ENCODE measurements at places on chromosomes 11 and 22. TPM values are rescaled to one million over a fixed set of nuclear protein-coding genes. Genes with fewer than 3 reads are reported as not detected.

GRIA4 gene
- total RNA-seq: not detected

KDM4E gene
- total RNA-seq: not detected

MS4A8 gene
- not detected for total RNA-seq

CHRM1 gene
- total RNA-seq: not detected

UPK2 gene
- not detected for total RNA-seq

IGSF9B gene
- total RNA-seq: not detected

RASL10A gene
- total RNA-seq: not detected

MAP6 gene
- total RNA-seq: not detected

UPK3A gene
- not detected for total RNA-seq

- H3K27me3 ChIP-seq: no peaks in the 10 kb centered on the region
- no peaks in the 10 kb centered on the region for H3K36me3 ChIP-seq
- no peak overlapping the region for H3K27ac ChIP-seq
- no peaks in the 10 kb centered on the region for H3K4me1 ChIP-seq
Measured at GRCh38 chr22:16989915-16990314, 18.1 kb downstream of the GAB4 start.

GRCh38 chr11:57087991-57088390 is 93.8 kb upstream of the LRRC55 start:
- no peaks in the 10 kb centered on the region for H3K4me1 ChIP-seq
- no peak overlapping the region for H3K27ac ChIP-seq
- H3K27me3 ChIP-seq: no peaks in the 10 kb centered on the region
- DNase-seq: no peak
- no peaks in the 10 kb centered on the region for H3K36me3 ChIP-seq
- no peak overlapping the region for H3K4me3 ChIP-seq

DNA sequence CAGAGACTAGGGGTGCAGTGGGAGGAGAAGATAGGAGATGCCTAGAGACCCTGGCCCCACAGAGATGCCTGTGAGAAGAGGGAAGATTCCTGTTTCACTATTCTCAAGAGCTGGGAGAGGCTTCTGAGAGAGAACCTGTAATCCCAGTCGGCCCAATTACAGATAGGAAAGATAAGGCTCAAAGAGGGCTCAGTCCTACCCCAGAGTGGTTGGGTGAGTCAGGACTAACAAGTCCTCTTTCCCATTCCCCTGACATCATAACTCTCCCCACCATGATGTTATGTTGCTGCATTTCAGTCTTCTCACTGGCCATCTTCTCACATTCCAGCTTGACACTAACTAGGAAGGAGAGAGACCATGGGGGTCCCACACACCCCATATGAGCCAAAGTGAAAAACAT is 17.9 kb downstream of the ARHGEF12 start:
- H3K27ac ChIP-seq: no peak overlapping the region
- H3K4me1 ChIP-seq: no peaks in the 10 kb centered on the region
- H3K36me3 ChIP-seq: no peaks in the 10 kb centered on the region
- H3K4me3 ChIP-seq: no peak overlapping the region

DNA sequence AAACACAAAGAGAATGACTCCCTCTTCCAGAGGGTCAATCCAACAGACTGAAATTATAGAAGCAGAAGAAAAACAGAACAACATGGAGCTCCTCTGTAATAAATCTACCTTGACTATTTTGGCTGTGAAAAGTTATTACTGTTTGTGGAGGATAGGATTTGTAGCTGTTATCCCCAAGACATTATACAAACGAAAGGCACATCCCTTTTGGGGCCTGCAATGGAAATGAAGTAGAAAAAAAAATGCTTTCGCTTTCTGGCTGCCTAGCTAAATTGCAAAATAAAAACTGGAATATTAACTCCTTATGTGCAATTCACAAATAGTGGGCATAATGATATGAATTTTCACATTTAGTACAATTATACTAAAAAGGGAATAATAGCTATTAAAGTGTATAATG is 123.8 kb upstream of the CCDC179 start:
- no peaks in the 10 kb centered on the region for H3K36me3 ChIP-seq
- no peaks in the 10 kb centered on the region for H3K4me1 ChIP-seq
- H3K4me3 ChIP-seq: no peak overlapping the region
- DNase-seq: no peak

DNA sequence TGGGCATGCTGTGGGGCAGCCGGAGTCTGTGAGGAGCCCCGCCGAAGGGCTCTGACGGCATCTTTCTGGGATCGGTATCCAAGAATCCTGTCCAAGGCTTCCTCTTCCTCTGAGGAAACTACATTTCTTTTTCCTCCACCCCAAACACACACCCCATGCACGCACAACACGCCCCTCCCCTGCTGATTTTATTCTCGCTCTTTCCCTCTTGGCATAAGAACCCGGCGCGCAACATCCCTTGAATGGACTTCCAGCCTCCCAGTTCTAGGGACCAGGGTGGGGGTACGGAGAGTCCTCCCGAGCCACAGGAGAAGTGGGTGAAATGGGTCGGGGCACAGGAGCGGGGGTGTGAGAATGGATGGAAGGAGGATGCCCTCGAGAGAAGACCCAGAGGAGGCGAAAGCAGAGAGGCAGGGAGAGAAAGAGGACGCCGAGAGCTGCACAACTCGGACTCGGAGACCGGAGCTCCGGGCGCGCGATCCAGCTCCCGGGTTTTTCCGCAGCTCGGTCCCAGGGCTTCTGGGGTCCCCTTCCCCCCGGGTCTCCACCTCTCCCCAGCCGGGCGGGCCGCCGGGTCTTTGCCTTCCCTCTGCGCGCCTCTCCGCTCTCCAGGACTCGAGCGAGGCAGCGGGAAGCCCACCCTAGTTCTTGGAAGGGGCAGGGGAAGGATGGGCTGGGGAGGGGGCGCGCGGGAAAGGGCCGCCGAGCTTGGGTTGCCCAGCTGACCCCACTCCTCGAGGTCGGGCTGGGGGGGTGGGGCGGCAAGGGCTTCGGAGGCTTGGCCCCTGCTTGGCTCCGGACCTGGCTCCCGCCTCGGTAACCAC is 1.5 kb upstream of the LARGE1 start:
- H3K4me1 ChIP-seq: peaks cover 18% of the 10 kb centered on the region
- peak overlapping the region; percentile 76 for H3K4me3 ChIP-seq
- H3K27me3 ChIP-seq: peaks cover 13% of the 10 kb centered on the region
- H3K27ac ChIP-seq: no peak overlapping the region
- 0 out of 2 replicates have a peak, but pooled peaks cover 3% of the 10 kb centered on the region for H3K36me3 ChIP-seq

GRCh38 chr11:126871792-126872191 is 128.8 kb downstream of the KIRREL3 start:
- H3K27ac ChIP-seq: no peak overlapping the region
- H3K36me3 ChIP-seq: no peaks in the 10 kb centered on the region
- no peak overlapping the region for H3K4me3 ChIP-seq
- no peaks in the 10 kb centered on the region for H3K27me3 ChIP-seq

- no peaks in the 10 kb centered on the region for H3K27me3 ChIP-seq
- H3K4me3 ChIP-seq: no peak overlapping the region
- no peaks in the 10 kb centered on the region for H3K4me1 ChIP-seq
- H3K36me3 ChIP-seq: no peaks in the 10 kb centered on the region
- no peak overlapping the region for H3K27ac ChIP-seq
Measured at GRCh38 chr22:29102300-29102699, 29.5 kb downstream of the KREMEN1 start.

GRCh38 chr11:70124321-70125000 is 46.3 kb downstream of the ANO1 start:
- no peak overlapping the region for H3K27ac ChIP-seq
- peaks cover 7% of the 10 kb centered on the region for H3K27me3 ChIP-seq
- H3K4me3 ChIP-seq: no peak overlapping the region
- peaks cover 16% of the 10 kb centered on the region for H3K4me1 ChIP-seq
- no peaks in the 10 kb centered on the region for H3K36me3 ChIP-seq

- DNase-seq: peak; percentile 70
- H3K4me1 ChIP-seq: peaks cover 13% of the 10 kb centered on the region
- no peak overlapping the region for H3K4me3 ChIP-seq
- no peaks in the 10 kb centered on the region for H3K27me3 ChIP-seq
Measured at GRCh38 chr11:44877571-44878497, 72.8 kb downstream of the TP53I11 start.

DNA sequence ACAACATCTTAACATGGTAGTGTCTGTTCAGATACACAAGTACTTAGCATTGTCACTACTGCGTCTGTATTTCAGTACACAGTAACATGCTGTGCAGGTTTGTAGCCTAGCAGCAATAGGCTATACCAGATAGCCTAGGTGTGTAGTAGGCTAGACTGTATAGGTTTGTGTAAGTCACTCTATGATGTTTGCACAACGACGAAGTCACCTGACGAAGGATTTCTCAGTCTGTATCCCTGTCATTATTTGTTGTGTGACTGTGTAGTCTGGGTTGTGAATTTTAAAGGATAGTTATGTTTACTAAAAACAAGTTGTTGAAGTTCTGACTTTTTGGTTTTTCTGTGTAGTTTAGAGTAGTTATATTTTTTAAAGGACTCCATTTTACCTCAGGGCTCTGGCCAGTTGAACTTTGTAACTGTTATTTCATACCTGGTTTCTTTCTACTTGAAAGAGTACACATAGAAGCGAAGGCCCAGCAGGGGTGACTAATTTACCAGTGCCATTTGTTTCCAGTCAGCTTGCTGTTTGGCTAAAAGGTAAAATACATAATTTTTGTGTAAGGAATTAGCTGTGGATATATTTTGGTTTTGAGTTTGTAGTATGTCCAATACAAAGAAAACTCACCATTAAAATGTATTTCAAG is 72.3 kb downstream of the PPP6R3 start:
- peaks cover 82% of the 10 kb centered on the region for H3K36me3 ChIP-seq
- H3K27me3 ChIP-seq: no peaks in the 10 kb centered on the region
- H3K4me1 ChIP-seq: no peaks in the 10 kb centered on the region

DNA sequence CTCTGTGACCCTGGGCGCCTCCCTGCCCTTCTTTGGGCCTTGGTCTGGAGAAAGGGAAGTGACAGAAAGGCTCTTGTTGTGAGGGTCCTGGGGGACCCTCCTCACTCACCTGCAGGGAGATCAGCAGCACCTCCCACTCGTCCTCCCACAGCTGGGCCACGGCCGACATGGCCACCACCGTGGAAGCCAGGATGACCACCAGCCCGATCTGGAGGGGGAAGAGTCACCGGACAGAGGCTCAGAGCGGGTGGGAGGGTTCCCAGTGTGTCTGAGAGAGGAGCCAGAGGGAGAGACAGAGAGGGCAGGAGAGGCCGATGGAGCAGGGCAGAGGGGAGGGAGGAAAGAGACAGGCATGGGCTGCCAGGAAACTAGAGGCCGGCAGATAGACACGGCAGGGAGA is 16.8 kb upstream of the KLHL35 start:
- DNase-seq: no peak
- no peaks in the 10 kb centered on the region for H3K36me3 ChIP-seq
- no peak overlapping the region for H3K27ac ChIP-seq
- H3K4me1 ChIP-seq: no peaks in the 10 kb centered on the region
- H3K4me3 ChIP-seq: no peak overlapping the region

DNA sequence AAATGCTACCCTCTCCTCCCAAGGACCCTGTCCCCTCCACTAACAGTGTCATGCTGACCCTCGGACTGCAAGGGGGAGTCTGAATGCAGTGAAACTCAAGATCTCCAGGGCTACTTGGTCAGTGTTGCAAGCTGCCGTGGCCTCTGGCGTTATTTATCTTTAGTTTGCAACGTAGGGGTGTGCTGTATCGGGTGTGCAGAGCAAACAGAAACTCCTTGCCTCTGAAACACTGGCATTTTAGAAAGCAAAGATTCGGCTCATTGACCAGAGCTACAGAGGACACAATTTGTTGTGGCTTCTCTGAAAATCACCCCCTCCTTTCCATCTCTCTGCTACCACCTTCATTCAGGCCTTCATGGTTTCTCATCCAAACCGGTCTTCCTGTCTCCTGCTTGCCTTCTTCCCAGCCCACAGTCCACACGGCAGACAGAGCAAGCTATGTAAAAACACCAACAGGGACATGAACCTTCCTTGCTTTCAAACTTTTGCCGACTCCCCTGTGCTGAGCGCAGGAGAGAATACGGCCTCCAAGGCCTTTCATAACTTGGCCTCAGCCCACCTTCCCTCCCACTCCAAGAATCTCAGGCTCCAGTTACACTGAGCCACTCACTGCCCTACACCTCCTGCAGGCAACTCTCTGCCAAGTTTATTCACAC is 14.9 kb downstream of the FZD4 start:
- no peaks in the 10 kb centered on the region for H3K27me3 ChIP-seq
- H3K4me3 ChIP-seq: no peak overlapping the region
- H3K27ac ChIP-seq: no peak overlapping the region
- DNase-seq: no peak
- no peaks in the 10 kb centered on the region for H3K4me1 ChIP-seq
- no peaks in the 10 kb centered on the region for H3K36me3 ChIP-seq

- no peak for DNase-seq
- no peaks in the 10 kb centered on the region for H3K36me3 ChIP-seq
- peaks cover 62% of the 10 kb centered on the region for H3K4me1 ChIP-seq
- H3K4me3 ChIP-seq: peak overlapping the region; percentile 51
- no peaks in the 10 kb centered on the region for H3K27me3 ChIP-seq
Measured at GRCh38 chr22:23773483-23774113, 949 bp downstream of the MMP11 start.

- H3K27ac ChIP-seq: no peak overlapping the region
- no peaks in the 10 kb centered on the region for H3K36me3 ChIP-seq
- H3K4me1 ChIP-seq: no peaks in the 10 kb centered on the region
- DNase-seq: no peak
- no peak overlapping the region for H3K4me3 ChIP-seq
Measured at GRCh38 chr11:90919332-90919731, 696.5 kb upstream of the CHORDC1 start.

DNA sequence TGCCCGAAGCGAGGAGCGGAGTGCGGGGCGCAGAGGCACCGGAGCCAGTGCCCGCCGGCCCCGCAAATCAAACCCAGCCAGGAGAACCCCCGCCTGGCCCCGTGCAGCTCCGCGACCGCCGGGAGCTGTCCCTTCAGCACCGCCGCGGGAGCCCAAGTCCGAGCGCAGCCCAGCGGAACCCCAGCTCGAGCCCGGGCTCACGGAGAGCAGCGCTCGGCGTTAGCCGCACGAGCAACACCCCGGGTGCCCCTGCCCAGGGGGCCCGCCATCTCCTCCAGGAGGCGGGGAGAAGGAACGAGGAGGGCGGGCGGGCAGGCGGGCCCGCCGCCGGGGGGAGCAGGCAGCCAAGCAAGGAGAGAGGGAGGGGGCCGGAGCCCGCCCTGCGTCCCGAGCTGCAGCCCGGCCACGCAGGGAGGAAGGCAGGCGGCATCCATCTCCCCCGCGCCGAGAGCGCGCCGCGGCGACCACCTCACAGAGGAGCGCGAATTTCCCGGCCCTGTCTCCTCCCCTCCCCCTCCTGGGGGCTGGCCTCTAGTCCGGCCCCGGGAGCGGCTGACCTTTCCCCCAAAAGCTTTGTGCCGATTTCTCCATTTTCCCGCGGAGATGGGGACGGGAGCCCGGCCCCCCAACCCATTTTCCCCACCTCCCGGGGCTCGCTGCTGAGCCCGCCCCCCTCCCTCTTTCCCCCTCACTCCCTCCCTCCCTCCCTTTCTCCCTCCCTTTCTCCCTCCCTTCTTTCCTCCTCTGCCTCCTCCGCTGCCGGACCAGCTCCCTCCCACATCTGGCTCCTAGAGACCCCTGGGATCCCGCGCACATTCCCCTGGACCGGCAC is 621 bp downstream of the KCNC1 start:
- H3K4me1 ChIP-seq: peaks cover 10% of the 10 kb centered on the region
- H3K27ac ChIP-seq: no peak overlapping the region
- H3K36me3 ChIP-seq: no peaks in the 10 kb centered on the region
- DNase-seq: peak; percentile 71
- peaks cover 61% of the 10 kb centered on the region for H3K27me3 ChIP-seq

- no peaks in the 10 kb centered on the region for H3K4me1 ChIP-seq
- H3K4me3 ChIP-seq: no peak overlapping the region
- no peaks in the 10 kb centered on the region for H3K36me3 ChIP-seq
- H3K27ac ChIP-seq: no peak overlapping the region
- no peak for DNase-seq
Measured at GRCh38 chr11:103794262-103794661, 242.2 kb upstream of the DDI1 start.

- H3K27ac ChIP-seq: no peak overlapping the region
- no peaks in the 10 kb centered on the region for H3K4me1 ChIP-seq
- no peaks in the 10 kb centered on the region for H3K36me3 ChIP-seq
- DNase-seq: no peak
- H3K27me3 ChIP-seq: no peaks in the 10 kb centered on the region
Measured at GRCh38 chr11:87803748-87804147, 371.5 kb downstream of the RAB38 start.

All from SJSA1 (cell line).